ENCODE measurements at places on chromosomes 4 and X. TPM values are rescaled to one million over a fixed set of nuclear protein-coding genes. Genes with fewer than 3 reads are reported as not detected.
A peak's percentile ranks its signal among the peaks of the same experiment; 100 is the strongest.

Gene MSANTD1
- 0.25 TPM for total RNA-seq

- no peaks in the 10 kb centered on the region for H3K27me3 ChIP-seq
- DNase-seq = no peak
- H3K27ac ChIP-seq = no peak overlapping the region
- no peaks in the 10 kb centered on the region for H3K36me3 ChIP-seq
These were observed 43.8 kb downstream of the ELOVL6 start for GRCh38 chr4:110154582-110154981.

- H3K27me3 ChIP-seq = no peaks in the 10 kb centered on the region
- no peaks in the 10 kb centered on the region for H3K36me3 ChIP-seq
- peak overlapping the region; percentile 98 for H3K4me3 ChIP-seq
- H3K4me1 ChIP-seq = peaks cover 45% of the 10 kb centered on the region
These were observed 2.5 kb downstream of the GALNT7 start for GRCh38 chr4:173171098-173171497.

GRCh38 chrX:7552760-7553159, 290.2 kb upstream of the VCX start:
- no peaks in the 10 kb centered on the region for H3K36me3 ChIP-seq
- no peaks in the 10 kb centered on the region for H3K4me1 ChIP-seq
- no peak for DNase-seq
- no peak overlapping the region for H3K4me3 ChIP-seq
- H3K27me3 ChIP-seq = no peaks in the 10 kb centered on the region

GRCh38 chr4:101123231-101123630, 224.1 kb downstream of the PPP3CA start:
- no peaks in the 10 kb centered on the region for H3K36me3 ChIP-seq
- no peak for DNase-seq
- no peaks in the 10 kb centered on the region for H3K27me3 ChIP-seq
- no peak overlapping the region for H3K4me3 ChIP-seq
- H3K4me1 ChIP-seq = peaks cover 12% of the 10 kb centered on the region
- H3K27ac ChIP-seq = no peak overlapping the region

Gene MAGEC2
- not detected for total RNA-seq

- no peak overlapping the region for H3K4me3 ChIP-seq
- DNase-seq = no peak
- H3K4me1 ChIP-seq = no peaks in the 10 kb centered on the region
- no peaks in the 10 kb centered on the region for H3K36me3 ChIP-seq
These were observed 9.3 kb upstream of the SMIM20 start for GRCh38 chr4:25904748-25905082.

- DNase-seq = no peak
- H3K27me3 ChIP-seq = no peaks in the 10 kb centered on the region
- no peak overlapping the region for H3K4me3 ChIP-seq
- no peaks in the 10 kb centered on the region for H3K36me3 ChIP-seq
- H3K4me1 ChIP-seq = no peaks in the 10 kb centered on the region
- no peak overlapping the region for H3K27ac ChIP-seq
These were observed 288.1 kb downstream of the FRMPD4 start for GRCh38 chrX:12426420-12426819.

DNA sequence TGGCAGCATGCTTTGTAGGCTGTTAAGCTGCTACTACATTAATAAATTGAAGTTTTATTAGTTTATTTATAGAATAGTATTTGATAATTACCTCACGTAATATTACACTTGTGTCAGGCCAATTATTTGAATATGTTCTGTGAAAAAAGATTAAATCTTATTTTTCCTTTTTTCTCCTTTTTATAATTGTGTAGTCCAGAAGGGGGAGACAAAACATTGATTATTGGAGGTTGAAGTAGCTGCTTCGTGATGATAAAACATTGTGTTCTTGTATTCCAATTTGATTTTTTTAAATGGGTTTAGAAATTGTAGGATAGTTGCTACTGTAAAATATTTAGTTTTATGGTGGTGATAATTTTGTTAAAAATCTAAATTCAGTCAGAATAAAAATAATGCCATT, 85.7 kb downstream of the DIAPH2 start:
- no peak overlapping the region for H3K27ac ChIP-seq
- no peak overlapping the region for H3K4me3 ChIP-seq
- no peaks in the 10 kb centered on the region for H3K36me3 ChIP-seq

DNA sequence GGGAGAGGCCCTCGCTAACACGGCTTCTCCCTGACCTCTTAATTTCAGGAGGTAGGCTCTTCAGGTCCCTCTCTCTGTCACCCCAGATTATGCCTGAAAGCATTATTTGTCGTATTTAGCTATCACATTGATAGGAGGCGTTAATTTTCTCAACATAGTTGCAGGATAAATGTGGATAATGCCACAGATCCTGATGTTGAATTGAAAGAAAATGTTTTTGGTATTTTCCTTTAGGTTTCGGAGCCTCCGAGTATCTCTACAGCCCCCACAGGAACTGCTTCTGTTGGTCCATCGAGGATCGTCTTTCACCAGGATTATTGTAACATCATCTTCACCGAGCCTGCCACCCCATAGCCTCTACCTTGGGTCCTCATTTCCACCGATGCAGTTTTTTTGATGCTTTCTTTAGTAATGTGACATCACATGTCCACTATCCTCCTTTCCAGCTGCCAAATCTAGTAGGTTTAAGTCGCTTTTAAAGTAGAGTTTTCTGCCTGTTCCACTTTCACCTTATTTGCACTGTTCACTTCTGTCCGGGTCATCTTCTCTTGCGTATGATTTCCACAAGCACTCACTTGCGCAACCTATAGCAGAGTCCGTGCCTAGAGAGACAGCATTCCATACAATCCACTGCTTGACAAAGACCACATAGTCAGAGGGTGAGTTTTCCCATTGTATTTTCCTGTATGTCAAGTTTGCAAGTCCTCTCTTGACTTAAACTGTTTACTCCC, 665 bp downstream of the TIGD2 start:
- peaks cover 9% of the 10 kb centered on the region for H3K4me1 ChIP-seq
- H3K4me3 ChIP-seq = peak overlapping the region; percentile 76
- DNase-seq = peak; percentile 28
- H3K27me3 ChIP-seq = peaks cover 28% of the 10 kb centered on the region

GRCh38 chr4:78318126-78318525, 233.4 kb upstream of the ANXA3 start:
- no peak overlapping the region for H3K4me3 ChIP-seq
- H3K4me1 ChIP-seq = peaks cover 14% of the 10 kb centered on the region
- no peaks in the 10 kb centered on the region for H3K27me3 ChIP-seq
- no peak for DNase-seq
- H3K36me3 ChIP-seq = no peaks in the 10 kb centered on the region
